ENCODE measurements at places on chromosomes 2 and 18.
A peak's percentile ranks its signal among the peaks of the same experiment; 100 is the strongest.

GRCh38 chr2:236665101-236665500 lies 95.5 kb downstream of the ACKR3 start:
- no peak for DNase-seq

- no peak for DNase-seq
Measured at GRCh38 chr18:34990597-34990996, 50.6 kb upstream of the MAPRE2 start.

DNA sequence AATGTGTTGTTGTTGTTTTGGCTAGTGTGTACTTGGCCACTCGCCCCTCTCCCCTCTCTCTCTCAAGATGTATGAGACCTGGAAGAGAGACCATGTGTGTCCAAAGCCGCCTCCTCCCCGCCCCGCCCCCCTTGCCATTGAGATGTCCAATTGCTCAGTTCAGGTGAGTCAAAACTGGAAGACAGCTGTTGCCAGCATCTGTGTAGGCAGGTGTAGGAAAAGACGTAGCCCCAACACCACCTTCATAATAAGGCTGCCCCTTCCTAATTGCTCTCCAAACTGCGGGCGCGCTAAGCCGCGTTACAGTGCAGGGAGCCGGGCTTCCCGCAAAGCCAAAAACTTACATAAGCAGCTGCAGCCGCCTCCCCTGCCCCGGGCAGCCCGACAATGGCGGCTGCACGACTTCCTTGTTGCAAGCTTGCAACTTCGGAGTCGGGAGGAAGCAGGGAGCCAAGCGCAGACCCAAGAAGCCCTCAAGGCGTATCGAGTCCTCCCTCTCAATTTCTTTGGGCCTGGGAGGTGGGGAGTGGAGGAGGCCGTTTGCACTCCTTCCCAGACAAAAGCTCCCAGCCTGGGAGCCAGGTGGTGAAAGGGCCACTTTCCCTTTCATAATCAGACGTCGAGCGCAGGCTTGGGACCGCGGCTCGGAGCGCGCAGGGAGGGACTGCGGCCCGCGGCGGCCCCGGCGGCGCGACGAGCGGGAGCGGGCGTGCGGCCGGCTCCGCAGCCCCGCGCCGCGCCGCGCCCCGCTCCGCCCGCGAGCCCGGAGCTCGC lies 882 bp downstream of the ZBTB14 start:
- peak; percentile 53 for DNase-seq

DNA sequence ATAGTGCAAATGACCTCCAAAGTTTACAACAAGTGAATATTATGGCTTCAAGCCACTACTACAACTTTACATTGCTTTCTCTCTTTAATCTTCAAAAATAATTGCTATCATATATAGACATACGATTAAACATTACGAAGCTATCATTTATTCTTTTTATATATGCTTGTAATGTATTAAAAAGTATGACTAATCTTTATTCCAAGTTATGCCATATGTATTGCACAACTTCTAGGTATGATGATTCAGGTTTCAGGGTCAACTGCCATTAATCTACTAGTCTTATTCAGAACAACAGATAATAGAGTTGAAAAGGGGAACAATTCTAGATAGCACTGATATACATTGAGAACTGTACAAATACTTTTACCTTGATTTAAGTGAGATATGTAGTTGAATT lies 506.2 kb upstream of the TMEFF2 start:
- no peak for DNase-seq

GRCh38 chr18:41418598-41418997 lies 536.4 kb upstream of the PIK3C3 start:
- DNase-seq = no peak

DNA sequence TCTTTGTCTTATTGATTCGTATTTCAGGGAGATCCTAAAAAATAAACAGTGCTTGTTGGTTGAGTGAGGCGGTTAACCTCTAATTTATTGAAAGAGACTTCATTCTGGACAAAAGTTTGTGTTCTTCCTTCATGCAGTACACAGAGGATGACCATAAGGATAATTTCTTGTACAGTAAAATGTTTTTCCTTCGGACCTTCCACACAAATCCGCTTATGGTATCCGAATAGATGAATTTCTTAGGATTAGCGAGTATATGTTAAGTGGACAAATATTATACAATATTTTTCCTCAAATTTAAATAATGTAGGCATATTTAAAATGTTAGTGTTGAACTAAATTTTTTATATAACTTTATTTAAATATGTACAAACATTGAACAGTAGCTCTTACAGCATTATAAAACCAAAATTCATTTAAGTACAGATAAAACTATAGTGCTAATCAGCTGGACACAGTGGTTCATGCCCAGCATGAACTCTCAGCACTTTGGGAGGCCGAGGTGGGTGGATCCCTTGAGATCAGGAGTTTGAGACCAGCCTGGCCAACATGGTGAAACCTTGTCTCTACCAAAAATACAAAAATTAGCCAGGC lies 84.4 kb downstream of the LPIN1 start:
- DNase-seq = no peak

GRCh38 chr2:21299411-21299810 lies 175.6 kb downstream of the TDRD15 start:
- no peak for DNase-seq

DNA sequence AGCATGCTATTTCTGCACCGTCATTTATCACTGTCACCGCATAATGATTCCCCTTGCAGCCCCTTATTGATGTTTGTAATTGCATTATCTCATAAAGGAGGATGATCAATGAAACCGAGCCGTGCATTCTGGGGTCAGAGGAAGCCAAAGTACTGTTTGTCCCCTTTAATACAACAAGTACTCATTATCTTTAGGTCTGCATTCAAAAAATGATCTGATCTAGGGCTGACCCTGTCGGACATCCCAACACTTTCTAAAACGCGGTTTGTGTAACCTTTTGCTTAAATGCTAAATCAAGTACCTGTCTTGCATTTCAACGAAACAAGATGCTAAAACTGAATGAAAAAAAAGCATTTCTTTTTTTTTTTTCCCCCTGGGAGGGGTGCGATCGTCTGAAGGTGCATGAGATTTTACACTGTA lies 143.8 kb downstream of the MEIS1 start:
- DNase-seq = no peak

DNA sequence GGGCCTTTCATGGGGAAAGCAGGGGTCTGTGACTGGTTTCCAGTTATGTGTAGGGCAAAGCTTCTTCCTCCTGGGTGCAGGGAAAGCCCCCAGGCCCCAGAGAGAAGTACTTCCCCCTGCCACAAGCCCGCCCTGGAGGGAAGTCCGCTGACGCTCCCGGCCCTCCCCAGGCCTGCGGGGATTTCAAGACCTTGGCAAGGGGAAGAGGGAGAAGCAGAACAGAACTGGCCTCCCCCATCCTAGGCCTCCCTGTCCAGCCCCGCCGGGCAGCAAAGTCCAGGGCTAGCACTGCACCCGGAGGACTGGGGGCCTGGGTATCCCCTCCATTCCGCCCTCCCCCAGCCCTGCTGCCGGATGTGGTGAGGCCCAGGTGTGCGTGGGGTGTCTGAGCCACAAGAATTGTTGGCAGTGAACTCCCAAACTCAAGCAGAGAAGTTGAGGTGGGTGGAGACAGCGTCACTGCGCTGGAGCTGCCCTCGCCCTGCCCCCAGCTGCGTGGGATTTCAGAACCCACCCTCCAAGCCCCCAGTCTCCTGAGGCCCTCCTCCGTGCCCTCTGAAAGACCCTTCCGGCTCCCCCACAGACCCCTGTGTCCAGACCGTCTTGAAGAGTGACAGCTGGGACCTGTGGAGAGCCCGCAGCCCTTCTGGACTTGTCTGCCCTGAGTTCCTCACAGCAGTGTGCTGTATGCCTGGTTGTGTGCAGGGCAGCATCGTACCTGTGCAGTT lies 1.1 kb upstream of the DUSP2 start:
- no peak for DNase-seq

- DNase-seq = no peak
Measured at GRCh38 chr2:28270456-28271152, 122.1 kb upstream of the FOSL2 start.

DNA sequence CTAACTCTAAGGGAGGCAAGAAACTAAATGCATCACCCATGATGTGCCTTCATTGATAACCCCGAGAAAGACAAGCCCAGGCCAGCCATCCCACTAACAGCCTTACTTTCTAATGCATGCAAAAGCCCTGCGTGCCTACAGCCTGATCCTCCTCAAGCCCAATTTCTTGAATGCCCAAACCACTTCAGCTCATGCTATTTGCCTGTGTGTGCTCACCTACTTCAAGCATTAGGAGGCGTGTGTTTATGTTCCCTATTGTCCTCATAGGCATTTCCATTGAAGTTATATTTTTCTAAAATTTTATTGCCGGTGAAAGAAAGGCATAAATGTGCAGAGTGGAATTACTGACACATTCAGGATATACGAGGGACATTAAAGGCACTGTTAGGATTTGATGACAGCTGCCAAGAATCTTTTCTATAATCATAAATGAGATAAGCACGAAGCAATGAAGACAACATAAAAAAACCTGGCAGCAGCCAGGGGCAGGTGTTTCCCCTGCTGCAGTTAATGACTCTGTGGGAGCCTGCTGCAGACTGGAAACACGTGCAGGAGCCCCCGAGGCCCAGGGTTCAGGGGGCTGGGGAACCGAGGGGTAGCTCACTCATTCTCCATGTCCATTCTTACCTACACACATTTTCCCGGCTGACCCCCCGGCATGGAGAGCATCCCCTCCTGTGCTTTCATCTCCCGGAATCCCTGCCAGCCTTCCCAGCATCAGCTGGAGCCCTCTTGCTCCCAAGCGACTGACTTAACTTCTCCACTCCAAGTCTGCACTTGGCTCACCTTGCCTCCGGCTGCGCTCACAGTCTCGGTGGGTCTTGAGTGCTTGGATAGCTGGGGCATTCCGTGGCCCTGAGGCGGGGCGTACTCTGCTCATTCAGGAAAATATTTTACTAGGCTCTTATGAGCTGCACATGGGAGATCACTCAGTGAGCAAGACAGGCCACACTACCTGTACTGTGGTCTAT lies 292.3 kb upstream of the SIX2 start:
- no peak for DNase-seq

- no peak for DNase-seq
Measured at GRCh38 chr2:98726735-98727368, 4.1 kb downstream of the MGAT4A start.

DNA sequence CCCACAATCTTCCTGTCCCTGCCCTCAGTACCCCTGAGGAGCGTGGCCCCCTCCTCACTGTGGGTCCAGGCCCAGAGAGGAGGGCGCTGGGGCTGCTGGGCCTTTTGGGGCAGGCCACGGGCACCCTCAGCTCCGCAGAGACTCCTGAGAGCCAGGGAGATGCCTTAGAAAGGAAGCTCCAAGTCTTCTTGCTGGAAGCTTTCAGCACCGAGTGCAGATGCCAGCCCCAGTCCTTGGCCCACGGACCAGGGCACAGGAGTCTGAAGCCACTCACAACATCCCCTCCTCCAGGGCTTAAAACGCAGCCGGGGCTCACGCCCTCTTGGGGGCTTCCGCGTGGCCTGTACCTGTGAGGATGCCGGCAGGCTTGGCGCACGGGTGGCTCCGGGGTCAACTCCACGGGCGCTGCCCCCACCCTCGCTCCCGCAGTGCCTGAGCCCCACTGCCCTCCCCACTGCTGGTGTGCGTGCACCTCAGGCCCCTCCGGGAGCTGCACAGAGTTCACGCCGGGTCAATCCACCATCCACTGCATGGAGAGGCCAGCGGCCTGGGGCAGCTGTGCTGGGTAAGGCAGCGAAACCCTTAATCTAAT lies 72.1 kb upstream of the CTDP1 start:
- DNase-seq = no peak

GRCh38 chr2:95345081-95345562 lies 48.0 kb downstream of the KCNIP3 start:
- DNase-seq = no peak

GRCh38 chr2:147600223-147600622 lies 244.6 kb upstream of the ACVR2A start:
- no peak for DNase-seq

- peak; percentile 36 for DNase-seq
Measured at GRCh38 chr2:70790136-70790828, at the start of gene FIGLA. FIGLA (minus strand) TSS chr2:70790643; CDS start chr2:70790638, 5 bp downstream.

DNA sequence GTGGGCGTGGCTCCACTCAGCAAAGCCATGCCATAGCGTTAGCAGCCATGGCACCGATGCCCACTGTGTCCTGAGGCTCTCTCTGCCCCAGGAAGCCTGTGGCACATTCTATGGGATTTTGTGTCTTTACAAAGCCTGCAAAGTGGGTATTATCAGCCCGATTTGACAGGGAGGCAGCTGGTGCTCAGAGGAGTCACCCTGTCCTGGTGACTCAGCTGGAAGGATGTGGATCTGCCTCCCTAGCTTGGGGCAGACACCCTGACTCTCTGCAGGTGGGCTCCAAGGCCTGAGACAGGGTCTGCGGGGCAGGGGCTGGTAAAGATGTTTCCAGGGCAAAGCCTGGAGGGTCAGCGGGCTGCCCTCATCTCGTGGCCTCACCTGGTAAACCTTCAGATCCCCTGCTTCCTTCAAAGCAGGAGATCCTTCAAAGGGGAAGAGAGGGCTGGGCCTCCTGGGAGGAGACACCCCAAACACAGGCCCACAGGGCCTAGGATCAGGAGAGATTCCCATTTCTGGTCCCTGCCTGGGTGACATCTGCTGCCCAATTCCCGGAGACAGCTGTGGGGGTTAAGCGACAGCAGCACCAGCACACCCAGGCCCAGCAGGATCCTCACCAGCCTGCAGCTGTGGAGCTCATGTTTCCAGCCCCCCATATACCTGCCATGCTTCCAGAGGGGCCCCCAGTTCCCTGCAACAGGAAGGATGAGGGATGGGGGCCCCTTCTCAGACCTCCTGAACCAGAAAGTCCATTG lies 3.0 kb upstream of the ASB1 start:
- DNase-seq = peak; percentile 54

DNA sequence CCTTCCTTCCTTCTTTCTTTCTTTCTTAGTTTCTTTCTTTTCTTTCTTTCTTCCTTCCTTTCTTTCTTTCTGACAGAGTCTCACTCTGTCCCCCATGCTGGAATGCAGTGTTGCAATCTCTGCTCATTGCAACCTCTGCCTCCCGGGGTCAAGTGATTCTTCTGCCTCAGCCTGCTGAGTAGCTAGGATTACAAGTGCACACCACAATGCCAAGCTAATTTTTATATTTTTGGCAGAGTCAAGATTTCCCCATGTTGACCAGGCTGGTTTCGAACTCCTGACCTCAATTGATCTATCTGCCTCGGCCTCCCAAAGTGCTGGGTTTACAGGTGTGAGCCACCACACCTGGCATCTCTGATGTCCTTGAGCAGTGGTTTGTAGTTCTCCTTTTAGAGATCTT lies 48.5 kb downstream of the IL1R2 start:
- DNase-seq = no peak

DNA sequence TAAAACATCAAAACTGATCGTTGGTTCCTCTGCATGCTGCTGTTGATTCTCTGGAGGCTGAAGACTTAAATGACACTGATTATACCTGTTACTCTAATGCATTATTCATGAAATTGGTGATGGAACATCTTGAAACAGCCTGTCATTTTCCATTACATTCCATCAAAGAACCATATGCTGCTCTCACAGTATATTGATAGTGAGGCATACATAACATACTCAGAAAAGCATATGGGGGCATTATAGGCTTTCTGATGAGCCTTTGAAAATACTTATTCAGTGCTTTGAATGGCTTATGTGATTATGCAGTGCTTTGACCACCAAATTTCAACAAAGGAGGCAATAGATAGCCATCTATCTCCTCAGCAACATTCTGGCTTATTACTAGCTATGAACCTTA lies 392.1 kb downstream of the CDH19 start:
- DNase-seq = no peak
